ENCODE measurements at places on chromosomes 1 and 21.

GRCh38 chr1:50424045-50424883 lies 1.0 kb upstream of the DMRTA2 start:
- no peak for DNase-seq

DNA sequence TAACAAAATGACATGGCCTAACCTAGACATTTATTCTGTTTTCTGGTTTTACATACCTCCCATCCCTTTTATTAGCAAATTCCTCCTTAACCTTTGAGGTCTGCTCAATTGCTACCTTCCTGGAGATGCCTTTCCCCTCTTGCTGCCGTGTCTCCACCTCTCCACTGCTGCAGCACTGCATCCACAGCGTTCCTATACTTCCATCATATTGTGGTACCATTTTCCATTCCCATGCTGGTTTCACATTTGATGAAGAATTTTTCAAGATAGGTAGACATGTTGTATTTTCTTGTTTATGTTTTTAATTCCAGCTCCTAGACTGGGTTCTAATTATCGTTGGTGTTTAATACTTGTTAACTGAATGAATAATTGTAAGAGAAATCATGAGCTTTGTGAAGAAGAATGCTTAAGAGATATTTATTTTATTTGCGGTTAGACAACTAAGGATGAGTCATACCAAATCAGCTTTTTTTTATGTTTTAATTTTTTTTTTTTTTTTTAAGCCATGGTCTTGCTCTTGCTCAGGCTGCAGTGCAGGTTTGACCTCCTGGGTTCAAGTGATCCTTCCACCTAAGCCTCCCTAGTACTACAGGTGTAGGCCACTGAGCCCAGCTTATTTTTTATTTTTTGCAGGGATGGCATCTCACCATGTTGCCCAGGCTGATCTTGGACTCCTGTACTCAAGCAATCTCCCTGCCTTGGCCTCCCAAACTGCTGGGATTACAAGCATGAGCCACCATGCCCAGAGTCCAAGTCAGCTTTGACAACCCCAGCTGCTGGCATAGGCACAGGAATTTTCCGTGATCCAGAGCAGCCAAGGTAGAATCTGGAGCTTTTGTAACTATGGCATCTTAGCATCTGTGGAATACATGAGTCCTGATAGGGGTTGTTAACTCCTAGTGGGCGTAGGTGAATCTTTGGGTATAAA lies 44.0 kb downstream of the ATP6V1G3 start:
- no peak for DNase-seq

- DNase-seq = no peak
These were observed 215.4 kb downstream of the ASTN1 start for GRCh38 chr1:176949033-176949662.

DNA sequence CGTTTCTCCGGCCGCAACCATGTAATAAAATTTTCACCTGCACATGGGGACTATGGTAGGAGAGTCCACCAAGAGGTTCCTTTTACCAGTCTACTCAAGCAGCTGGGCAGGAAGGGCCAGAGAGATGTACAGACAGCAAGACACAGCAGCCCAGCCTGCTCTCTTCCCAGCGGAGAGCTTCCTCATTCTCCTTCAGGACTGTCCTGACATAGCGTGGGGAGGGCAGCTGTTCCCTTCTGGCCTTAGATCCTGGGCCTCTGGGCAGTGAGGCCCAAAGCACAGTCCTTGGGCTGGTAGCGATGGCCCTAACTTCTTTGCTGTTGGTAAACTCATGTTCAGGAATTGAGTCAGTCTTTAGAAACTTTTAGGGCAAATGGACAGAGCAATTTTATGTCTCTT lies 89.1 kb downstream of the BCAR3 start:
- no peak for DNase-seq

DNA sequence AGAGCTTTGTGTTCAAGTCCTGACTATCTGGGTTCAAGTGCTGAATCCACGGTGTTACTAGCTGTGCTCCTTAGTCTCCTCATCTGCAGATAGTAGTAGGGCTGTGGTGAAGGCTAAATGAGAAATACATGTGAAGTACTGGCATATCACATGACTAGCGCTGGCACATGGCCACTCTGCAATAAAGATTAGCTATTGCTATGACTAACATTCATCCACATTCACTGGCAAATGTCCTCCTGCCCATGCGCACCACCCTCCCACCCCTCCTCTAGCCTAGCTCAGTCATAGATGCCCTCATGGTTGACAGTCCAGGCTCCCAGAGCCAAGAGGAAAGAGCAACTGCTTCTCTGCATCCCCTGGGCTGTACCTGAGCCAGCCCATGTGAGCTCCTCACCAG lies 8.5 kb upstream of the COL8A2 start:
- no peak for DNase-seq

DNA sequence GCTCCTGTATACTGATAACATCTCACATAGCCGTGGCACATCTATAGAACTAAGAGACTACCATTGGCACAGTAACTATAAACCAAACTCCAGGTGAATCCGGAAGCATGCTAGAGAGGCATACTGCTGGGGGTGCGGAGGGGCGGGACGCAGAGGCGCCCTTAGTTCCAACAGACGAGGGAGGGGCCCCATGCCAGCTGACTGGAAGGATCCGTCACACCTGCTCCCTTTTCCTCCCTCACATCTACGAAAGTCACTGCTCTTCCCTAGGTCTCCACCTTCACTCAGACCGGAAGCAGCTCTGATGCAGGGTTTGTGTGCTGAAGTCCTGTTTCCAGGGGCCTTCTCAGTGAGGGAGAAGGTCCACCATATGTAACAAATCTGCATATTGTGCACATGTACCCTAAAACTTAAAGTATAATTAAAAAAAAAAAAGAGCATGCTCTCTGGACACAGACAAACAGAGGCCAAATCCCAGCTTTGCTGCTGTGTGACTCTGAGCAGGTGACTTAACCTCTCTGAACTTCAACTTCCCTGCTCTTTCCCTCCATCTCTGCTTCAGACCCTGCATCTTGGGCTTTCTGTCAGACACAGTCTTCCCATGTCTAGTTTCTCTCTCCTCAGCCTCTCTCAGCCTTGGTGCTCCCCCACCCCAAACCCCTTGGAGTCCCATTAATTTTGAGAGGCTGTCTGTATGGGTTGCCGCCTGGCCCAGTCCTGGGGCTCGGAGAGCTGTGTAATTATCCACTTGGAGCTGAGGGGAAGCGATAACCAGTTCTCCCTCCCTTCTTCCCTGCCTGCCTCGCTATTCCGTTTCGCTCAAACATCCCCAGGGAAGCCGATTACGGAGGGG lies 7.8 kb upstream of the GJB5 start:
- no peak for DNase-seq

GRCh38 chr1:155946633-155947219 lies 5.3 kb downstream of the RXFP4 start:
- DNase-seq = no peak

DNA sequence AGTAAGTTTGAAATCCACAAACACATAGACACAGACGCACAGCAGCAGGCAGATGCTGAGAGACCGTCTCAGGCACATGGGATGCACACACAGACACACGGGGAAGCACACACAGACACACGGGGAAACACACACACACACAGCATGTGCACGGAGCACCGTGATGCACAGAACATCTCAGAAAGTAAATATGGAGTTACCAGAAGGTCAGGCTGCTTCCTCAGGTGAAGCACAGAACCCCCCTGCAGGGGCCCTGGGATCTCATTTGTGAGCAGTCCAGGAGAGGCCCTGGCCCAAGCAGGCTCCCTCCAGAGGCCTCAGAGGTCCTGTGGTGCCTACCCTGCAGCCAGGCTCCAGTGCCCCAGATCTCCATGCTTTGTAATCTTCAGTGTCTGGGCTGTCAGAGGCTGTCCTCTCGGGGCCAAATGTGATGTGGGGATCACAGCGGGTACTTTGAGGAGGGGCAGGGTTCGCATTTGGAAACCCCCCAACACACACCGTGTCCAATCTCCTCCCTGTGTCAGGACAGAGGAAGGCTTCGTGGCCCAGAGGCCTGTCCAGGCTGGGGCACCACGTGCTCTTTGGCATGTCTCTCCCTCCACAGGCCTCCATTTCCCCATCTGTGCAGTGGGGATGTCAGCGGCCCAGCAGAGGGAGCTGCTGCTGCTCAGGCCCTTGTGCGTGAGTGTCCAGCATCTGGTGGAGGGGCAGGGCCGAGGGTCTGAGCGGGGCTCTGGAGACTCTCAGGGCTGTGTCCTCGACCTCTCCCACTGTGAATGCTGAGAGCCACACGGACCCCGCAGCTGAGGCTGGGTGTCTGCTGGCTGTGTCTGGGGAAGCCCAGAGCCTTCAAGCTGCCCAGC lies 23.0 kb upstream of the PRSS38 start:
- no peak for DNase-seq

DNA sequence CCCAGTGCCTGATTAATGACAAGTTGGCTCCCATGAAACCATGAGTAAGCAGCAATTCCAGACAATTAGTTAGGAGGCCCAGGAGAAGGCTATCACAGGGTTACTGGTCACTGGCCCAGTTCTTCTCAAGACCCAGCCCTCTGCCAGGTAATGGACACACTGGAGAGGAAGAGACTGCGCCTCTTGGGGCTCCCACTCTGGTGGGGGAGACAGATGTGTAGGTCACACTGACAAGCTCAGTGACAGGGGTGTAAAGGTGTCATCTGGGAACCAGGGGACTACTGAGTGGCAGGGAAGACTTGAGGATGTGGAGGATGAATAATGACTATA lies 4.9 kb downstream of the HPCA start:
- DNase-seq = no peak

- DNase-seq = no peak
These were observed 14.7 kb downstream of the LDLRAD1 start for GRCh38 chr1:54003249-54003646.

- no peak for DNase-seq
These were observed 5.8 kb downstream of the ROR1 start for GRCh38 chr1:63779338-63780211.

- no peak for DNase-seq
These were observed 2.0 kb downstream of the PTPRF start for GRCh38 chr1:43532716-43533115.

DNA sequence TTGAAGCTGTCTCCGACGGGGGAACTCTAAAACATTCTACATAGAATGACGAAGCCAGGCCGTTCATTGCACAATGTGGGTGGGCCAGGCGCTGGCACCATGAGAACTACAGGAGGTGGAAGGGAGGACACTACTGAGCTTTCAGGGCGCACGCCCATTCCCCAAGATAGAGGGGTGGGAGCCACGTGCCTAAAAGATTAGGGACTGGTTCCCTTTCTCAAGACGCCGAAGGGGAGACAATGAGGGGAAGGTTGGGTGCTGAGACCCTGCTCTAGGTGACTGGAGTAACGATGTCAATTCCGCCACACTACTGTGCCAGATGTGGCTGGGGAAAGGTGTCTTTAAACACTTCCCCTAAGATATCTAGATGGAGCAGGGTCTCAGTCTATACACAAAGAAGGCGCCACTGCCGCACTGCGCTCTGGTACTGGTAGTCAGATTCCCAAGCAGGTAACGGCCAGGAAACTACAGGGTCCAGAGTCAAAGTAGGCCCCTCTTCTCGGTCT lies 782 bp downstream of the CSDE1 start:
- no peak for DNase-seq

DNA sequence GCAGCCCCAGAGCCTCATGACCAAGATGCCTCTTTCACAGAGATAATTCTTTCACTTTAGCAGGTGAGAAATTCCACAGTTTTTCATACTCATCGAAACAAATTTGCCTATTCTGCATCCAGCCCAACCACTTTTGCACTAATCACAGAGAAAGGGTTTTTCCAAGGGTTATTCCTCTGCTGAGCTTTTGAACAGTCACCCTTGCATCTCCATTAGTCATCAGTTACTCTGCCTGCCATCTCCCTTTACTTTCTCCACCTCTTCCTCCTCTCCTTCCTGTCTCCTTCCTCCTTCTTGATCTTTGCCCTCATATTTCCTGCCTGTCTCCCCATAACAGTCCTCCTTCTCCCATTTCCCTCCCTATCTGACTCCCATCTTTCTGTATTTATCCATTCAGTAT lies 43.9 kb downstream of the FH start:
- DNase-seq = no peak

DNA sequence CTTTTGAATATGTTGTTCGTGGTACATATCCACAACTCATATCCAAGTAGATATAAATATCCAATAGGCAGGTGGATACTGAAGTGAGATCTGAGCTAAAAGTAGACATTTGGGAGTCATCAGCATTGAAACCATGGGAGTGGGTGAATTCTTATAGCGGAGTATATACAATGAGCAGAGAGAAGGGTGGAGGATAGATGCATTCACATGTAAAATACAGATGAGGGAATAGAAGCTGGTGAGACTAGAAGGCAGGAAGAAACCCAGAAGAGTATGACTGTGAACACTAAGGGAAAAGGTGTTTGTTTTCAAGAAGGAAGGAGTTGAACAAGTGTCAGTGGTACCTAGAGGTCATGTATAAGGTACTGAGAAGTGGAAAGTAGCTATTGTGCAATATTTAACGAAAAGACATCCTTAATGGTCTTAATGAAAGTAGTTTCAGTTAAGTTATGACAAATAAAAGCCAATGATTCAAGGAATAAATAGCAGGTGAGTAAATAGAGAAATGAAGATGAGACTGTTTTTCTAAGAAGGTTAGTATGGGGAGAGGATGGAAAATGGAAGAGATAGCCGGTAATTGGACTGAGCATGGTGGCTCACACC lies 181.6 kb upstream of the CACYBP start:
- no peak for DNase-seq

DNA sequence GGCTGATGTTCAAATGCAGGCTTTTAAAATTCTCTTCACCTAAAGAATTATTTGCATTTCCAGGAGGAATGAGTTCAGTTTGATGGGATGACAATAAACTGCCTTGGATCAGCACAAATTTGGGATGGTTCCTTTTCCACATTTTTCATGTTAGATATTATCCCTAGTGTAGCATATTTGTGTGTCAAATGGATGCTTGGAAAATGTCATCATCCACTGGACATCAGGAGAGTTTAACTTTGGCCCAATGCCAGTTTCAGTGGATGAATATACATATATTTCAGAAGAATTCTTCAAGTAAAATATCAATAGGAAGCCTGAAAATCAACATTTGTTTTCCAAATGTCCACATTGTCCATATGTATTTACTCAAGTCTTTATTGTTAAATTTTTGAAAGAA lies 116.5 kb upstream of the COL24A1 start:
- no peak for DNase-seq

DNA sequence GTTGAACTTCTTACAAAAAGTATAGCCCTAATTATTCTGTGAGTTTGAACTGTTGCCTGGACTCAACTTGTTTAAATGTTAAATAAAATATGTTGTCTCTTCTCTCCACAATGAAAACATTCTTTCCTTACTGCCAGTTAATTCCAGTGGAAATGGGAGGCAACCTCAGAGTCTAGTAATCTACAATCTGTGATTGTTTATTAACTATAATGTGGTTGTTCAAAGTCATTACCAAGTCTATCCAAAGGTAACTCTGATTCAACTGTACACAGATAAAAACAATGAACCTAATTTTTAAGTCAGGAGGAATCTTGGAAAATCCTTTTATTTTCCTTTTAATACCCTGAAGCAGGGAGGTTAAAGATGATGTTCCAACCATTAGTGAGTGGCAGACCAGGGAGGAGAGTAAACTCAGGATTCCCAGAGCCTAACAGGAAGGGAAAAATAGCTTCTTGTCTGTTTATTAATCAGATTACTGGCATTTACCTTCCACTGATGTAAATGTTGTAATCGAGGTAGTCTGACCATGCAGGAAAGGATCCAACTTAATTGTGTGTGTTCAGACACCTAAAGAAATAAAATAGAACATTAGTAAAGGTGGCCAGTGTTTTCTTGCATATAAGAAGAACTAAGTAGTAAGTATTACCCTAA lies 57.1 kb upstream of the TBX15 start:
- DNase-seq = no peak

- no peak for DNase-seq
These were observed 4.9 kb upstream of the ZNF644 start for GRCh38 chr1:91026777-91027176.

GRCh38 chr1:59502009-59502691 lies 205.3 kb downstream of the FGGY start:
- DNase-seq = no peak

Measured in cortex of kidney (tissue), 1 donor.